ENCODE measurements at places on chromosomes 13 and 19.
A peak's percentile ranks its signal among the peaks of the same experiment; 100 is the strongest.

DNA sequence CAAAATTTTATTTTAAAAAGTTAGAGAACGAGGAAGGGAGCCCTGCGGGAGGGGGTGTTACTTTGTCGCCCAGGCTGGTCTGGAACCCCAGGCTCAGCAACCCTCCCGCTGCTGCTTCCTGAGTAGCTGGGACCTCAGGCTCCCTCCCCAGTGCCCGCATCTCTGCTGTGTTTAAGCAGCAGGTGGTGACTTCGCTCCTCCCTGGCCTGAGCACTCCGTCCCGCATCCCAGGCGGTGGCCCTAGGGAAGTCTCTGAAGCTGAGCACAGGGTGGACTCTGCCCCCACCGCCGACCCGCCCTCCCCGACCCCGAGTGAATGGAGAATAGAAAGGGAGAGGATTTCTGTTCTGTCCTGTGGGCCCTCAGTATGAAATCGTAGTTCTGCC is 30.5 kb downstream of the ZNF701 start:
- peak; percentile 46 for DNase-seq

DNA sequence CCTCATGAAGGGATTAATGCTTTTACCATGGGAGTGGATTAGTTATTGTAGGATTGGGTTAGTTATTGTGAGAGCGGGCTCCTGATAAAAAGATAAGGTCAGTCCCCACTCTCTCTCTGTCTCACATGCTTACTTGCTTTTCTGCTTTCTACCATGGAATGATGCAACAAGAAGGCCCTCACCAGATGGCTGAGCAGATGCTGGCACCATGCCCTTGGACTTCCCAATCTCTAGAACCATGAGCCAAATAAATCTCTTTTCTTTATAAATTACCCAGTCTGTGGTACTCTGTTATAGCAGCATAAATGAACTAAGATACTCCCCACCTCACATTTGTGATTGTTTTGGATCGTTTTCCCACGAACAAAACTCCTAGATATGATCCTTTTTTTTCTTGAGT is 353.8 kb downstream of the DNAJC15 start:
- DNase-seq = no peak

GRCh38 chr19:953445-954271 is 27.8 kb downstream of the ARID3A start:
- no peak for DNase-seq

DNA sequence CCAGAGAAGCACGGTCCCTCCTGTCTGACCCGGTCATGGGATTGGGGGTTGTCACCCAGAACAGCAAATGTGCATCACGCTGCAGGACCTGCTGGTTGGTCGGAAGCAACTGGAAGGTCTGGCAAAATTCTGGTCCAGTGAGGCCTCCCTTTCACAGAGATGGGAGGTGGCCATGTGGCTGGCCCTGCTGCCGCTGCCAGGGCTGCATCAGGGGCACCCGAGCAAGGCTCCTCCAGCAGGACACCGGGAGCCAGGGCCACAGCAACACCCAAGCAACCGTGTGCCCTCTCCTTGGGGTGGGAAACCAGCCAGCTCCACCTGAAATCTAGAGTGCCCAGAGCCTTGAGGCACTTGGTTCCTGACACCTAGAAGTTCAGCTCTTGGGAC is 11.5 kb upstream of the GAS6 start:
- no peak for DNase-seq

- no peak for DNase-seq
Measured at GRCh38 chr13:19023115-19023514, 158.5 kb downstream of the TUBA3C start.

DNA sequence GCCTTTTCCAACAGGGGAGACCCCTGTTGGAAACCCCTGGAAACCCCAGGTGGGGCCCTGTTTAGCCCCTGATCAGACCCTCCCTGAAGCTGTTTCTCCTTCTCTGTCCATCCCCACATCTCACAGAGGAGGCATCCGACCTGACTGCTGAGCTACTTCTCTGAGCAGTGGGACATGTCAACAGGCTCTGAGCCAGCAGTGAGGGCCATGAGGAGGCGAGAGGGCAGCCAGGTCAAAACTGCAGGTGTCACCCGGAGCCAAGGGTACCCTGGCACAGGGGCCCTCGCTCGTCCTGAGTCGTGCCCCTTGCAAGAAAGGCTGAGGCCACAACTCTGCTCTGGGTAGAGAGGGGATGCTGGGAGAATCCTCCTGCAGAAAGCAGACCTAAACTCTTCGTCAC is 13.6 kb downstream of the PEPD start:
- DNase-seq = no peak

DNA sequence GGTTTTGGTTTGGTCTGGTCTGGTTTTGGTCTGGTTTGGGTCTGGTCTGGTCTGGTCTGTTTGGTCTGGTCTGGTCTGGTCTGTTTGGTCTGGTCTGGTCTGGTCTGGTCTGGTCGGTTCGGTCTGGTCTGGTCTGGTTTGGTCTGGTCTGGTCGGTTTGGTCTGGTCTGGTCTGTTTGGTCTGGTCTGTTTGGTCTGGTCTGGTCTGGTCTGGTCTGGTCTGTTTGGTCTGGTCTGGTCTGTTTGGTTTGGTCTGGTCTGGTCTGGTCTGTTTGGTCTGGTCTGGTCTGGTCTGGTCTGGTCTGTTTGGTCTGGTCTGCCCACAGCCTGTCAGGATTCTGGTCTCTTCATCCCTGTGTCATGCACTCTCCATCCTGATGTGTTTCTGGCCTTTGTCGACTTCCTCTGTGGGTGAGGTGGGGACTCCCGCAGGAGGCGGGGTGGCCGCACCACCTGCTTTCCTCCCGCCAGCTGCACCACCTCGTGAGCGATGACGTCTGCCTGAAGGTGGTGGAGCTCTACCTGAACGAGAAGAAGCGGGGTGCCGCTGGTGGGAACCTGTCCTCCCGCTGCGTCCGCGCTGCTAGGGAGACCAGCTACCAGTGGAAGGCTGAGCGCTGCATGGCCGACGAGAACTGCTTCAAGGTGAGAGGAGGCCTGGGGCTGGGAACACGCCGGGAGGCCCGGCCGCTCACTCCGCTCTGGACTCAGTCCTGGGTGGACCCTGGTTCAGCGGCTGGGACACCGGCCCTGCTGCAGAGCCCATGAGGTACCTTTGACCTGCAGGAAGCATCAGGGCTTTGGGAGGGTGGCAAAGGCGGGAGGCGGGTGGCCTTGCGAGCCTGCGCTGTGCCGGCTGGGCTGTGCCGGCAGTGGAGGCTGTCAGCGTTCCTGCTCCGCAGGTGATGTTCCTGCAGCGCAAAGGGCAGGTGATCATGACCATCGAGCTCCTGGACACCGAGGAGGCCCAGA is 12.9 kb upstream of the F2RL3 start:
- no peak for DNase-seq

DNA sequence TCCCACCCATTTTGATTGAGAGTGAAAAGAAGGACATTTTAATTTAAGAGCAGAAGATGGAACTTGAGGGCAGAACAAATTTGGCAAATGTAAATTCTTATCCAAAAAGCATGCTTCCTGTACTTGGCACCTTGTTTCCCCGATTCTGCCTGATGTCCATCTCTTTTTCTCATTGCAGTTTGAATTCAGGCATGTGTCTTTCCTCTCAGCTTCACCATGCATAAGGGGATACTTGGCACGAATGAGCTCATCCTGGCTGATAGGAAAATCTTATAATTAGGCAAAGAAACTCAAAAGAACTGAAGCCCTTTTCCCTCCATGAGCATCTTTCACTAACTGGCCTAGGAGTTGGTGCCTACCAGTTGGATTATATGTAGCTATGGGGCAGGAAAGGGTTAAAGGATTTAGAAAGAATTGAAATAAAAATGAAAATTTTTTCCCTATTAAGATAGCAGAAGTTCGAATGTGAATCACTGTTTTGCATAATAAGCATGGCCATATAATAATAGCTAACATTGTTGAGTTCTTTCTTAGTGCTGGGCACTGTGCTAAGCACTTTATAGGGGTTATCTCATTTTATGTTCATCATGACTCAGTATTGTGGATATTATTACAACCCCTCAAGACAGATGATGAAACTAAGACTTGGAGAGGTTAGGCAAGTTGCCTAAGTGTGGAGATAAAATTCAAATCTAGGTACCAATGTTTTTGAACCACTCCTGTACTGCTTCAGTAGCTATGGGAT is 386.6 kb downstream of the KCNRG start:
- no peak for DNase-seq

GRCh38 chr13:33510350-33510970 is 224.9 kb upstream of the STARD13 start:
- DNase-seq = no peak

- no peak for DNase-seq
Measured at GRCh38 chr19:30647891-30648720, 275.9 kb downstream of the ZNF536 start.

GRCh38 chr19:2808129-2808941 is 11.3 kb upstream of the ZNF554 start:
- DNase-seq = no peak

- no peak for DNase-seq
Measured at GRCh38 chr19:52070496-52070895, 21.9 kb upstream of the ZNF432 start.

DNA sequence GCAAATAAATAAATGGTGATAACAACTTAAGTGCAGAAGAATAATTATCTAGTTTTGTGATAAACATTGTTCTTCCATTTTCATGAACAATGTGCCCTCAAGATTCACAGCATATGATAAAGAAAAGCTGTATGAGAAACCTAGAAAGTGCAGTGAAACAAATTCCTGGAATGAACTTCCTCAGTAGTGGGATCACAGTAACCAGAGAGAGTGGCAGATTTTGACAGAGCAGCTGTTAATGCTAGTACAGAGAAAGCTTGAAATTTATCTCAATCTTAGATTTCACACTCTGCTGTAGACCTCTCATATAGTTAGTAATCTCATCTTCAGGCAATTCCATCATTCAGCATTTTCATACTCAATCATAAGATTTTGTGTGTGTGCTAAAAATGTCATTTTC is 664.9 kb downstream of the PCDH9 start:
- no peak for DNase-seq

GRCh38 chr19:39133431-39134270 is 8.1 kb downstream of the PAK4 start:
- no peak for DNase-seq

GRCh38 chr13:33316890-33317289 is 31.3 kb upstream of the STARD13 start:
- no peak for DNase-seq

- no peak for DNase-seq
Measured at GRCh38 chr13:44302940-44303575, 70.6 kb upstream of the SERP2 start.

- DNase-seq = no peak
Measured at GRCh38 chr13:62038214-62038613, 622.6 kb upstream of the PCDH20 start.

DNA sequence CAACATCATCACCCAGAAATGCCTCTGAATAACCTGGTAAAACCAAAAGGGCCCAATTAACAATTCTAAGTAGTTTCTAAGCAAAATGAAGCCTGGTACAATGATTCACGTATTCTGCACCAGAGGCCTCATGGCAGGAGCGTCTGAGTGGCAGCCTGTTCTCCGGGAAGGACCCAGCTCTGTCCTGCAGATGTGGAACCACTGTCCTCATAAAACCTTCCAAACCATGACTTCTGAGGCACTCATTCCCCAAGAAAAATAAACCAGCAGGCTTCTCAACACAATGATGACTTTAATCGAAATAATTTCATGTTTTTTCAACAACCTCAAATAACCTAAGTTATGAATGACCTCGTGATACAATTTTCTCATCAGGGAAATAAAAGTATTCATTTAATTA is 89.9 kb downstream of the STK24 start:
- no peak for DNase-seq

GRCh38 chr13:42549552-42549936 is 24.4 kb upstream of the TNFSF11 start:
- DNase-seq = no peak

- no peak for DNase-seq
Measured at GRCh38 chr13:100827489-100828176, 153.0 kb upstream of the TMTC4 start.

GRCh38 chr13:42883771-42884467 is 102.5 kb downstream of the FAM216B start:
- peak; percentile 38 for DNase-seq

- no peak for DNase-seq
Measured at GRCh38 chr13:105762096-105762495, 773.4 kb downstream of the EFNB2 start.

DNA sequence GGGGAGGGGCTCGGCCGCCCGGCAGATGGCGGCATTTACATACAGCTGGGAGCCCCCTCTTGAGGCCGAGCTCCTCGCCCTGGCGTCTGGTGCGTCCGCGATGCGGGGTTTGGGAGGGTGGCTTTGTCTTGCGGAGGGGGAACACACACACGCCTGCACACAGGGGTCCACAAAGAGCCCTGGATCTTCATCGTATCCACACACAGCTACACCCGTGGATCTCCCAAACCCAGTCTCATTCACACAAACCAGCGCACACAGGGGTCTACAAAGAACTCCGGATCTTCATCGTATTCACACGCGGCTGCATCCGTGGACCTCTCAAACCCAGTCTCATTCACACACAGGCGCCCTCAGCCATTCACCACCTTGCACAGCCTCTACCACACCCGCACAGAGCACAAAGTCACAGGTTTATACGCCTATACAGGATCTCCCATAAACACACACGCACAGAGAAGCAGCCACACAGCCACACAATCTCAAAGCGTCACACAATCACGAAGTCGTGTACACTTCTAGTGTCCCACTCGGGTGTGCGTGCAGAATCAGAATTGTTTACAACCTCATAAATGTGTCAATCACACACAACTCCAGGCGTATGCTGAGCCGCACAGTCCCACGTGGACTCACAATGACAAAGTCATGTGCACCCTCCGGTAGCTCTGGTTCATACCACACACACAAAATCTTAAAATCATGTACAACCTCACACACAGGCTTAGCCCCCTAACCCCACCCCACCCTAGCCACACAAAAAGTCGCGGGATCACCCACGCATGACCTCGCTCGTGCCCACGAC is 550 bp upstream of the DLL3 start:
- peak; percentile 93 for DNase-seq

DNA sequence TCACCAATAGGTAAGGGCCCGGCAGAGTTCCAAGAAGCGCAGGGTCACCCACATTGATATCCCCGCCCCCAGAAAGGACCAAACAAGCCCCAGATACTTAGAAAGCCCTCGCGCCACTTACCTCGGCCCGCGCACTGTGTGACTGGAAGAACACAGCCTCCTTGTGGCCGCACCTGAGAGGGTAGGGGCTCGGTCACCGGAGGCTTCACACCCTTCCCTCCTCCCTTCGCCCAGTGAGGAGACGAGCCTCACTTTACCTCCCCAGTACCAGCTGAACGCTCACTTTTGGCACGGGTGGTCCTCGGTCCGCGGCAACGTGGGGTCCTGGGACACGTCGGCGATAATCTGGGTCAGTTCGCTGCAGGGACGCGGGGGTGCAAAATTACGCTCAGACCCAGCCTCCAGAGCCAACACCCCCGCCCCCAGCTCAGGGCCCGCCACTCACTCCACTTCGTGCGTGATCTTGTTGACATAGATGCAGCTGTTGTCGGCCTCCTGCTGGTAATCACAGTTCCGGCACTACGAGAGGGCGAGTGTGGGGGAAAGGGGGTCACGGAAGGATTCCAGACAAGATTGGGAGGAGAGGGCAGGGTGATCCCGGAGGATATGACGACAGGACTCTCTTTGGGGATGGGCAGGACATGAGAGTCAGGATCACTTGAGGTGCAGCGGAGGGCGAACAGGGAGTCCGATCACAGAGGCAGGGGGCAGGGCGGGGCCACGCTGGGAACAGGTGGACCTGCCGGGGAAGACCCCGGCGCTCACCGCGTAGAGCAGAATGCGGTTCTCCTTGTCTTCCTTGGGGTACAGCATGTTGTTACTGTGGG is 568 bp downstream of the POLR2I start:
- DNase-seq = peak; percentile 50

GRCh38 chr19:55681131-55682092 is 6.4 kb downstream of the EPN1 start:
- no peak for DNase-seq

Measured in NCI-H1105 treated with DMSO at 0.1 percent for 48 hours (cell line).